ENCODE measurements at places on chromosomes 6 and 20.

DNA sequence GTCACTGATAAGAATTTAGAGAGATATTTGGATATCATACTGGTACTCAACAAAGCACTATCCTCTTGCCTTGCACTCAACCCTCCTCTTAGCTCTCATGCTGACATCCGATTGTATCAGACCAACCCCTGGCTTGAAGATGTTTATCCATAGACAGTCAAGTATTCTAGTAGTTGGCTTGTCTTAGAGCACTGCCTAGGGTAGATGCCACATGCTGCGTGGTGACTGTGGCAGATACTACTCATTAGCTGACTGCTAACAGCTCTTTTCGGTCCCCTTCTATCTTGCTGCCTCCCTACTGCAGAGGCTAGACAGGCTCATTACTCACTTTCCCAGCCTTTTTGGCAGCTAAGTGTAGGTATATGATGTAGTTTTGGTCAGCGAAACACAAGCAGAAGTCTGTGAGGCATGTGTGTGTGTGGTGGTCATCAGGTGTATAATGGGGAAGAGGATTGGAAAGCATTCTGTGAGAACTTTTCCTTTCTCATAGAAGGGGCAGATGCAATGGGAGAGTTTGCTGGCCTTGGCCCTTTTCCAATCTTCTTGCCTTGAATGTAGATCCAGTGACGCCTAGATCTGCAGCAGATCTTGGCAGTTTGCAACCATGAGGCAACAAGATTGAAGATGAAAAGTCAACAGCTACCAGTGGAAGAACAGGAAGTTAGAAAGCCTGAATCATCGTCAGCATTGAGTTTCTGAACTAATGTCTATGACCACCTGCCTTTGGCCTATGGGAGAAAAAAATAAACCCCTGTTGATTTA lies 4.4 kb upstream of the IFNGR1 start:
- no peak for DNase-seq

DNA sequence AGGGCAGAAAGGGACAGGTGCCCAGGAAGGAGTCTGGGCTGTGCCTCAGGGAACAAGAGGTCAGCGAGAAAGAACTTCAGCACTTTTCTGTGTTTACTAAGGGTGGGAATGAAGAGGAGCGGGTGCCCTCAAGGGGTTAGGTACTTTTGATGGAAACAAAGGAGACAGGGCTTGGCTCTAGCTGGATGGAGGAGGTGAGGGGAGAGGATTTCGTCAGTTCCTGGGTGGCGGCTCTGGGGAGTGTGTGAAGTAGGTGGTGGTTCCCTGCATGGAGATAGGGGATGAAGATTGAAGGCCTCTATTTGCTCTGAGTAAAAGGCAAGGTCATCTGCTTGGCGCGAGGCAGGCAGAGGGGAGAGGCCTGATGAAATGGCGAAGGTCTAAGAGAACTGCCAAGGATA lies 40.0 kb upstream of the ANKRD60 start:
- no peak for DNase-seq

- no peak for DNase-seq
These were observed 75.0 kb downstream of the SHLD1 start for GRCh38 chr20:5825130-5825719.

- no peak for DNase-seq
These were observed 2.7 kb downstream of the HIVEP2 start for GRCh38 chr6:142942238-142942637.

DNA sequence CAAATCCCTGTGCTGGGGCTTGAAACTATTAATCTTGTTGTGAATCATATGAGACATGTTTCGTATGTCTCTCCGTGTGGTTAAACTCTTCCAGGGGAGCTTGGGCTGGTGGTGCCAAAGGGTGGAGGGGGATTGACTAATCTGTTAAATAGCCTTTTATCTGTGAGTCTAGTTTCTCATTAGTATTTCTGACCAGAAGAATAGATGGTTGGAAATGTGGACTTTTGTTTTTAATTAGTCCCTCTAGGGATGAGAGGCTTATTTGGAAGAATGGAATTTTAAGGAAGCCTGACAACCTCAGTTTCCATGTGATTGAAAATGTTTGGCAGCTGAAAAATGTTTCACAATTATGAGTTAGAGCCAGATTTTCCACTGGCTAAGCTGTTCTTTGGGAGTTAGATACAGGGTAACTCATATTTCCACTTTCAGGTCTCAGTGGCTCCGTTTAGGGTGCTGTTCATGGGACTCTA lies 117.3 kb downstream of the BCKDHB start:
- DNase-seq: no peak

DNA sequence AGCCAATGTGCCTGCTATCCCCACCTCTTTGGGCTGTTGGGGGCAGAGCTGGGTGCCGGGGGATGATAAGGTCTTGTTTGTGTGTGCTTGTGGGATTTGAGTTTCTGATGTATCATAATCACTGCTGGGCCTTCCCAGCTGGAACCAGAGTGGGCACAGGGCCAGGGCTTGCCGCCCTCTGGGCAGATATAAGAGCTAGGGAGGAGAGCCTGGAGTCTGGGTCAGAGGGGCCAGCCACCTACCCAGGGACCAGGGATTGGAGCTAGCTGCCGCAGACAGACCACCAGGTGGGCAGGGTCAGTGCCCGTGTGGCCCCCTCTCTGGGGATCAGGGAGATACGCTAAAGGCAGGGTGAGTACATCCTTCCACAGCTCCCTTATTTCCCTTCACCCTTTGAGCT lies 3.1 kb upstream of the TLDC2 start:
- no peak for DNase-seq

- DNase-seq: no peak
These were observed 29.4 kb upstream of the KIF3B start for GRCh38 chr20:32248043-32248442.

DNA sequence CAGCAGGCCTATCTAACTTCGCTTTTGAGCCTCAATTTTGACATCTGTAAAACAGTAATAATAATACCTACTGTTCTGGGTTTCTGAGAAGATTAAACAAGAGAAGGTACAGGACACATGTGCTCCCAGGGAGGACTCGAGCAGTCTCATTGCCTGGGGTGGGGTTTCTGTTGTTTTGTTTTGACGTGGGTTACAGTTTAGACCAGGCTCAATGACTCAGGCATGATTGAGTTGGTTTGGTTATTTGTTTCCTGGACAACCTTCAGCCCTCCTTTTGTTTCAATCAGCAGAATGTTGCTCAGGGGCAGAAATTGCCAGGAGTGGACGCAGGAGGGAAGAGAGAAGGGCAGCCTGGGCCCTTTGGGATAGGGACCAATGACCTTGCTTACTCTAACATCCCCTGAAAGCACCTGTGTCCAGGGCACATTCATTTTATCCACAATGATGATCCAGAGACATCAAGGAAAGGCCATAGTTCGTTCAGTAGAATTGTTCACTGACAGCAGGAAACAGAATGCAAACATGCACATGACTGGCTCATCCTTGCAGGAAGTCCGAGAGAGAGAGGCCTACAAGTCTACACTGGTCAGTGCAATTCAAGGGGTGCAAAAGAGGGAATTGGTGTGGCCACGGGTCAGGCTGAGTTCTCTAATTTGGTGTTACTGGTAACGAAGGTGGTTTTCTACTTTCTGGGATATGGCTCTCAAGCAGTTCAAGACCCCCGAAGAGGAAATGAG lies 74.5 kb upstream of the MRPS10 start:
- no peak for DNase-seq

DNA sequence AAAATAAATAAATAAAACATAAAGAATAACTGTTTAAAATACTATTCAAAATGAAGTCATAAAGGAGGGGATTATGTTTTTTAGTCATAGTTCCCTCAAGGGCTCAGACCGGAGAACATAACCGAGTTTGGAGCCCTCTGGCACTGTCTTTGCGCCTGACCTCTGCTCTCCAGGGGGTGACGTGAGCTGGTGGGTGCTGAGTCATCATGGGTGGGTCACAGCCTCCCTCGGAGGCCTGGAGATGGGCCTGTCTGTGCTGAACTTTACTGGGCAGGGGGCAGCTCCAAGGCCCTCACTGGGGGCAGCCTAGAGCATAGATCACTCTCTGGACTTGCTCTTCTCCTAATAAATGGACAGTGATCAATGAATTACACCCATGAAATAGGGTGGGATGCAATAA lies 3.1 kb upstream of the MAVS start:
- DNase-seq: no peak

- DNase-seq: no peak
These were observed 54.3 kb downstream of the SLC22A23 start for GRCh38 chr6:3402310-3403237.

- no peak for DNase-seq
These were observed 115.1 kb downstream of the QKI start for GRCh38 chr6:163529605-163530004.

GRCh38 chr6:21193790-21194475 lies 399.6 kb upstream of the SOX4 start:
- no peak for DNase-seq

GRCh38 chr20:51373713-51374455 lies 168.6 kb downstream of the NFATC2 start:
- no peak for DNase-seq

GRCh38 chr20:35820715-35821114 lies 48.9 kb downstream of the PHF20 start:
- DNase-seq: no peak

- DNase-seq: no peak
These were observed 57.7 kb downstream of the FAM229B start for GRCh38 chr6:112145080-112145573.

DNA sequence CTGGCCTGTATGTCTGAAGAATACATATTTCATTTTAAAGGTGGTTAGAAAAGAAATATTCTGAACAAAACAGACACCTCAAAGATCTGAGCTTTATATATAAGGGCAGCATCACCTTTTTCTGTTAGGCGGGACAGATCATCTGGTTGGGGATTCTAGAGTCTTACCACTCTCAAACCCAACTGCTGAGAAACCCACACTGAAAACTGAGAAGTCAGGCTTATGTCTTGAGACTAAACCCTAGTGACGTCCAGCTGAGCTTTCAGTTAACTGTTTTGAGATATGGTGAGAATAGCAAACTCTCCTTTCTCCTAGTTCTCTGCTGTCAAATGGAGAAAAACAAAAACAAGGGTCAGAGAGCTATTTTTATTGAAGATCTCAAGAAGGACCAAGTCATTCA lies 63.7 kb upstream of the CCN6 start:
- no peak for DNase-seq

DNA sequence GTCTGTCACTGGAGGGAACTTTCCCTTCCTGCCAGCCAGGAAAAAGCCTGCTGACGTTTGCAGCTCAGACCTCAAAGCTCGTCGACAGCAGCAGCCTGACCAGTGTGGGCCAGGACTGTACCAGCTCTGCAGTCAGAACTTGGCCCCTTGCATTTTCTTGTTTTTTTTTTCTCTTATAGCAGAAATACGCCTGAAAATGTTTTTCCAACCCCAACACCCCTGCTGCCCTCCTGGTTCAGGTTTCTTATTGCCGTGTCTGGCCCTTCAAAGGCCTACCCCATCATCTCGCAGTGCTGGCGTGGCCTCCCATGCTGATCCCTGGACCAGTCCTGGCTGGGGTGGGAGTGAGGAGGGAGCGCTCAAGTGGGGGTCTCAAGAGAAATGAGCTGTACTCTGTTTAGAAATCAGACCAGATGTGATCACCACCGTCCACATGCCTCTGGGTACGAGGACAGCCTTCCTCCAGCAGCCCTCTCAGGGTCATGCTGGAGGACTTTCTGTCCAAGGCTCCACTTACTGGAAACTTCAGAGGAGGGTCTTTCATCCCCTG lies 169.0 kb downstream of the FOXC1 start:
- no peak for DNase-seq

GRCh38 chr6:33759887-33760629 lies 13.4 kb upstream of the IP6K3 start:
- no peak for DNase-seq

DNA sequence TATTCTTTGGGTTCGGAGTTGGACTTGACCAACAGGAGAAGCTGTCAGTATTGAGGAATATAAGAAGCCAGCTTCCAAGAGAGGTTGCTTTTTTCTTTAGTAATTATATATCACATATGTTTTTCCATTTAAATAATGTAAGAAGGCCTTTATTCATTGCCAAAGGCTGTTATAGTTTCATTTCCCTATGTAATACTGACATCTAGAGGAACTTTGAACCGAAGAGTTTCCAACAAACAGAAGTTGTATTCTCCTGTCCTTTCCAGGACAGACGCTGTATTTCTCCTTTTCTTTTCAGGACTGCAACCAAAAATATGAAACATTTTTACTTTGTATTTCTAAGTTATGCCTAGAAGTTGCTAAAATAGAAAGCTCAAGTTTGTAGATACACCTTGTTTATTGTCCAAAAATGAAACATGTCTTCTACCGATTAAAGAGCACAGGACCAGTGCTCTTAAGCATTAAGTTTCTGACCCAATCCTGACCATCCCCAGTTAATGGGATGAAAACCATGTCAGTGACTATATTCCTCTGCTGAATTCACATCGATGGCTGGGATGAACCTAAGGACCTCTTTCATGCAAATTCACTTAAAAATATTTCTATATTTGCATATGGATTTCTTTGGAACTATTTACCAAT lies 55.1 kb downstream of the MYLK4 start:
- peak; percentile 22 for DNase-seq

GRCh38 chr20:49769048-49769581 lies 43.5 kb upstream of the SLC9A8 start:
- no peak for DNase-seq

- no peak for DNase-seq
These were observed 25.0 kb upstream of the SSR1 start for GRCh38 chr6:7338031-7338430.
